ENCODE measurements at places on chromosomes 12 and 14.

DNA sequence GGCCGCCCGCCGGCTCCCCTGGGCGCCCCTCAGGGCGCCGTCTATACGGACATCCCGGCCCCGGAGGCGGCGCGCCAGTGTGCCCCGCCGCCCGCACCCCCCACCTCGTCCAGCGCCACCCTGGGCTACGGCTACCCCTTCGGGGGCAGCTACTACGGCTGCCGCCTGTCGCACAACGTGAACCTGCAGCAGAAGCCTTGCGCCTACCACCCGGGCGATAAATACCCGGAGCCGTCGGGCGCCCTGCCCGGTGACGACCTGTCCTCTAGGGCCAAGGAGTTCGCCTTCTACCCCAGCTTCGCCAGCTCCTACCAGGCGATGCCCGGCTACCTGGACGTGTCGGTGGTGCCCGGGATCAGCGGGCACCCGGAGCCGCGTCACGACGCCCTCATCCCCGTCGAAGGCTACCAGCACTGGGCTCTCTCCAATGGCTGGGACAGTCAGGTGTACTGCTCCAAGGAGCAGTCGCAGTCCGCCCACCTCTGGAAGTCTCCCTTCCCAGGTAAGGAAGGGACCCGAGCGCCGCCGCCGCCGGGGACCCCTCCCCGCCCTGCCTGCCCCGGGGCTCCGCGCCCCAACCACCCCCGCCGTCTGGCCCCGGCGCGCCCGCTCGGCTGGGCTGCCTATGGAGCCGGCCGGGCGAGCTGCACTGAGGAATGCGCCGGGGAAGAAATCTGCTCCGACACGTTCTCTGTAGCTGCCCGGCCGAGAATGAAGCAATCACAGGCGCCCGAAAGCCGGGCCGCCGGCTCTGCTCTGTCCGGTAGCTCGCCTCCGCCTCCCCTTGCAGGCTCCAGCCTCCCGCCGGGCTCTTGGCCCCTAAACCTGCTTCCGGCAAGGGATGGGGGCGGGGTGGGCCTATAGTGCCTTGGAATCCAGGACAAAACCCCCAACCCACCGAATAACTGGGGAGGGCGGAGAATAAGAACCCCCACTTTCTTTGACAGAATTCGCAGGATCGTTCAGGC lies 794 bp downstream of the HOXC13 start:
- DNase-seq, result no peak

GRCh38 chr14:36583242-36583892 lies 953 bp upstream of the NKX2-8 start:
- no peak for DNase-seq

DNA sequence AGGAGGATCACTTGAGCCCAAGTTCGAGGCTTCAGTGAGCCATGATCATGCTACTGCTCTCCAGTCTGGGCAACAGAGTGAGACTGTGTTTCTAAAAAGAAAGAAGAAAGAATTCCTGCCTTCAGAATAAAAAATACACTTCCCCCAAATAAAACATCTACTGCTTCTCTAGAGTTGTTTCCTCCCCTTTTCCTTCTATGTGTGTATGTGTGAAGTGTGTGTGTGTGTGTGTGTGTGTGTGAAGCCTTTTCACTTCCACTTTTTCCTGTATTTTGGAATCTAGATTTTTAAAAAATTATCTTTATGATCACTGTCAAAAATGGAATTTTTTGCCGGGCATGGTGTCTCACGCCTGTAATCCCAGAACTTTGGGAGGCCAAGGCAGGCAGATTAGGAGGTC lies 12.6 kb upstream of the SNX6 start:
- DNase-seq, result no peak

- DNase-seq, result no peak
These were observed 106.4 kb downstream of the SLC8A3 start for GRCh38 chr14:70082394-70082793.

GRCh38 chr14:98994561-98994960 lies 277.4 kb downstream of the BCL11B start:
- no peak for DNase-seq

DNA sequence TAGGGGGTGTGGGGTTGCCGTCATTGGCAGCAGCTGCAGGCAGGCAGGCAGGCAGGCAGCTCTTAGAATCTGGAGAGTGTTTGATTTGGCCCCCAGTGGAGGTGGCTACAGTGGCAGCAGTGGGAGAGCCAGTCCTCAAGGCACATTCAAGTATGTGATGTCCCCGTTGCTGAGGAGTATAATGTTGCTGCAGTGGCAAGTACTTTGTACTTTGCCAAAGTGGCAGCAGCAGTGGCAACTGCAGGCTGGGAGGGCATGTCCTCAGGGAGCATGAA lies 147.1 kb downstream of the PAPOLA start:
- no peak for DNase-seq

DNA sequence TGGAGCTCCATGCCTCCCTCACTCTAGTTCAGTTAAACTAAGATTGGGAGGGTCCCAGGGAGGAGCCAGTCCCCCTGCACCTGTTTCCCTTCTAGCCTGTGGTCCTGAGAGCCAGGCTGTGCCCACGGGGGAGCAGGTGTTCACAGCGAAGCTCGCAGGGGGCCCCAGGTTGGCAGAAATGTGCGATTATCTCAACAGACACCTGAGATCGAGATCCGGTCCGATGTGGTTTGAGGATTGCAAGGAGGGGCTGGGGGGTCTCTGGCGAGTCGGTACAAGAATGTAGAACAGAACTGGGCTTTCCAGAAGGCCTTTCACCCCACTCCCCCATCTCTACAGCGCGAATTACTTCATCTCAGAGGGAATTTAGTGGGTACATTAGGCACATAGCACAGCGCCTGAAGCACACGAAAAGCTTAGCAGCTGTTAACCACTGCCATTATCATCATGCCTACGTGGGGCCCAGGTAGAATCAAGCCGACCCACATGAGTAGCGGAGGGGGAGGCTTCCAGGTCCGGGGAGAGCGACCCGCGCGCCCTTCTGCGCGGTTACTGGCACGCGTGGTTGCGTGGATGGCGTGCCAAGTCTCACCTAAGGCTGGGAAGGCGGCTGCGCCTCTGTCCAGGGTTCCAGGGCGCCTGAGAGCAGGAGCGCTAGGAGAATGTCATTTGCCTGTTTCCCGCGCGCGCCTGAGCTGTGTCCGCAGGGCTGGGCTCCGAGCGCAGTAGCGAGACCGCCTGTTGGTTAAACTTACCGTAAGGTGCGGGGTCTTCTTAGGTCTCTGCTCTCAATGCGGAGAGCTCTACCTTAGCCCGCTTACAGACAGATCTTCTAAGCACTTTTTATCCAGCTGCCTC lies 1539.5 kb upstream of the TMEM132C start:
- DNase-seq, result no peak

DNA sequence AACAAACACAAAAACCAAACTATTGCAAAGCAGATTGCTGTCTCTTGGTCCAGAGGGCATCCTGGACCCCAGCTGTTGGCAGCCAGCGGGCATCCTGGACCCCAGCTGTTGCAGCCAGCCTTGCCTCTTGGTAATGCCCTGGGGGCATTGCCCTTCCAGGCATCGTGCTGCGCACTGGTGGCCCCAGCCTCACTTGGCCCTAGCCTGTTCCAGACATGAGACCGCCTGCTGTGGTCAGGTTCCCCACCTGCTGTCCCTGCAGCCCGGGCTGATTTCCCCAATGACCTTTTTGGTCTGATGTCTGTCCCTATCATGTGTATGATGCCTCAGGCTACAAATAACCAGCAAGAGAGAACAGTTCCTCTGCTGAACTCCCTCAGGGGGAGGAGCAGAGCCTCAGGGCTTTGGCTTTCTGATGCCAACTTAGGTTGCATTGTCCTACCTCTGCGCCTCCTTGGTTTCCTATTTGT lies 20.8 kb downstream of the MLXIP start:
- DNase-seq, result no peak

- peak; percentile 11 for DNase-seq
These were observed 198.9 kb downstream of the EPS8 start for GRCh38 chr12:15590180-15590826.

DNA sequence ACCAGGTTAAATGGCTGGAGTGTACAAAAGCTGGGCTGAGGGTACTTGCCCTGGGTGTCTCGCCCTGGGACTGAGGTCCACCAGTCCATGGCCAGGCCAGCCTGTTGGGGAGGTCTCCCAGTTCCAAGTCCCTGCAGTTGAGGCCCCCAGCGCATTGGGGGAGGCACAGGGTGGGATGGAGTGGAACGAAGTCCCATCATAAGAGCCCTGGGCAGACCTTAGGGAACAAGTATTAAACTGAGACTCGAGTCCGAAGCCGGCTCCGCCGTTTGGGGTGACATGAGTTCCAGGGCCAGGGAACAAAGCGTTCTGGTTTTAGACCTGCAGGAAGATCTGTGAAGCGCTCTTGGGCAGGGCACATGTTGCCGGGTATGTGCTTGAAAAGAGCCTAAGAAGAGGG lies 84.7 kb downstream of the ALG10 start:
- DNase-seq, result no peak

DNA sequence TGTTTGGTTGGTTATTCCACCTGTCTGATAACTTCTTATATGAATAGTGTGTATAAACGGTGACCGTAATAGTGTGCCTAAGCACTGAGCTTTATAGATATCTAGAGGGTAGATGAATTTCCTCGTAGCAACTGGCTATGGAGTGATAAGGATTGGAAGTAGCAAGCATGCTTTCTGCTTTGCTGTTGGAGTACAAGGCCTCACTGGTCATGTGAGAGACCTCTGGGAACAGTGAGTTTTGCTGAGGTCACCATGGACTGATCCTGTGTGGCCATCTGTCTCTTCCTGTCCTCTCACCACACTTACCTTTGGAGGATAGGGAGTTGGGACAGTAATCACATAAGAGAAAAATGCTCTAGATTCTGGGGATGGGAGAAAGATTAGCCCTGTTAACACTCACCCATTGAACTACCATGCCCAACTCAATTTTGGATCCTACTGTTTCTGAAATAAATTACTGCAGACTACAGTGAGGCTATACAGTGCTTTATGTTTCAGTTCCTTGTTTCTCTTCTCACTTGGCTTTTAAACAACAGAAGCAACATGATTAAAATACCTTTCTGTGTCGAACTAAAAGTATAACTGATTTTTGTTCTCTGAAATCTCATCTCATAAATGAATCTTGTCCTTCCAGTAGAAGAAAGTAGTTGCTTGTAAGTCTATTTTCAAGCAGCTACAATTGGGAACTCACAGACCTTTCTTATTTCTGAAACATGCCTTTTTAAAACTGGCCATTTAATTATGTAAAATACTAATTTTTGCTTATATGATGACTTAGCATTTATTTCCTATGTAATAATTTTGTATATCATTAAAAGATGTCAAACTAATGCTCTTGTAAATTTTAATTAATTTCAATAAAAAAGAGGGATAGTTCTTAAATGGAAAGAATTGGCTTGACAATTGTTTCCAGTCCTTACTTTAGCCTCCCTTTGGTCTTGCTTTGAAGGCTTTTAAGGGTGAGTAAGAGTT lies 8.3 kb downstream of the TMX1 start:
- DNase-seq, result peak; percentile 6

DNA sequence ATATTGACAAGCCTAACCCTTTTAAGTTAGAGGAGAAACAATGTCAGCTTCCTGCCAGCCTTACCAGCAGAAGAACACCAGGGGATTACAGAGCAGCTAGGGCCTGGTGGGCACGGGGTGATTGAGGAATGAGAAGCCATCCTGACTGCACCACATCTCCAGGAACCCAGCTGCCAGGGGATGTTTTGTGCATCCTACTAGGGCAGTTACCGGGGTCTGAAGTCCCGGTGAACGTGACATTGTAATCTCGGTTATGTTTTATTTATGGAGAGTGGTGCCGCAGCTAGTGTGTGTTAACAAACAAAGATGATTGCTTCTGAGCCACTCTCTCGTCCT lies 115.9 kb downstream of the BCL11B start:
- DNase-seq, result no peak

Data from hippocampal formation (tissue), 2 donors.